ENCODE measurements at places on chromosomes 5 and 9.

DNA sequence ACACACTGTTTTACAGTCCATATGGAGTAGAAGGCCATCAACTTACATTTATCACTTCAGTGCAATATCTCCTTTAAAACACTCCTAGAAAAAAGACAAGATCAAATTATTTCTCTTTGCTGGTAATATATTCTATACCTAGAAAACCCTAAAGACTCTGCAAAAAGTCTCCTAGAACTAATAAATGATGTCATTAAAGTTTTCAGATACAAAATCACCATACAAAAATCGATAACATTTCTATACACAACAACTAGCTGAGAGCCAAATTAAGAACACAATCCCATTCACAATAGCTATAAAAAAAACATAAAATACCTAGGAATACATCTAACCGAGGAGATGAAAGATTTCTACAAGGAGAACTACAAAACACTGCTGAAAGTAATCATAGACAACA is 300.3 kb downstream of the CETN3 start:
- no peak for DNase-seq

DNA sequence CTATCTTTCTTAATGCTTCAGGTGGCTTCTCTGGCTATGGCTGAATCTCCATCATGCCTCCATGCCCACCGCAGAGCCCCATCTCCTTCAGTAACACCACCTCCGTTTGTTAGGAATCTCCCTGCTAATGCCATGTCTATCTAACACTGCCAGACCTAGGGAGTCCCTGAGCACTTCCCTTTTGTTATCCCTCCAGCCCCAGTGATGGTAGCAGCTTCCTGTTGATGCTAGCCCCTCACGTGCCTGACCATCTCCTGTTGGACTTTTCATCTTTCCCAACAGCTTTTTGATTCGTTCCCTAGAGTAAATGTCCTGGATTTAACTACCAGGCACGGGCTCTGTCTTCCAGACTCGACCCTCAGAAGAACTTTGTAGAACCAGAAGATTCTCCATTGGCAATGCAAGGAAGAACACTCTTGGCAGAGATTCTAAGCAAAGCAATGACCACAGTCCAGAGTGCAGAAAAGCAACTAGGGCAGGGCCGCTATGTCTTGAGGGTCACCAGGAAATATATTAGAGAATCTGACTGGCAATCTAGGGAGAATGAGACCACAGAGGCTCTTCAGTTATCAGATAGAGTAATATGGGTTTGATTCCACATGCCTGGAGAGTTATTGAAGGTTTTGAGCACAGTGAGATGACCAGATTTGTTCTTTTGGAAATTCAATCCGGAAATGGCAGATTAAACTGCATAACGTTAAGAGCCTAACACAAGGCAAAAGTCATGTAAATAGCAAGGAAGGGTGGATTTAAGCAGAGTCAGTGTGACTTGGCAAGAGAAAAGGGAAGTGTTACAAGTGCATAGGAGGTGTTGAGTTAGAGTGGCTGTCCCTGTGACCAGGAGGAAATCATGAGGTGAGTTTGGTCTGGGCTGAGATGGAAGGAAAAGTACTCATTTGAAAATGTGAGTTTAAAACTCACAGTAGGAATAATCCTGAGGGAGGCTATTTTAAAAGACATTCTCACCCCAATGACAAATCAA is 555.2 kb downstream of the ACTL7B start:
- DNase-seq = no peak

GRCh38 chr9:3528451-3528850 is 2.6 kb upstream of the RFX3 start:
- no peak for DNase-seq

DNA sequence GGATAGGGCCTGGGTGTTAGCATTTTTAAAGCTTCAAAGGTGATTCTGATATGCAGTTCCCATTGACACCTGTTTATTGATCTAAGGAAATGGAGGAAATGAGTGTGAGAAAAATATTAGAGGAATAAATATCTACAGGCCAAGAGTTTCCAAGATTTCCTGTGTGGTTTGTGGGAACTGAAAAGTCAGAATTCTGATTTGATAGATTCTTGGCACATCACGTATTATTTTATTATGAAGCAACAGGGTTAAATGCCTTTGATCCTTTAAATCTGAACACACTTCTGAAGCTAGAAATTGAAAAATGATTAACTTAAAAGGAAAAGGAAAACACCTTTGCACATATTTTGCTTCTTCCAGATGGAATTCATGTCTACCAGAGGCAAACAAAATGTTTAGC is 113.7 kb downstream of the CD180 start:
- DNase-seq = no peak

Measured in PC-9 (cell line).